ENCODE measurements at places on chromosomes 7 and 10.
A peak's percentile ranks its signal among the peaks of the same experiment; 100 is the strongest.

DNA sequence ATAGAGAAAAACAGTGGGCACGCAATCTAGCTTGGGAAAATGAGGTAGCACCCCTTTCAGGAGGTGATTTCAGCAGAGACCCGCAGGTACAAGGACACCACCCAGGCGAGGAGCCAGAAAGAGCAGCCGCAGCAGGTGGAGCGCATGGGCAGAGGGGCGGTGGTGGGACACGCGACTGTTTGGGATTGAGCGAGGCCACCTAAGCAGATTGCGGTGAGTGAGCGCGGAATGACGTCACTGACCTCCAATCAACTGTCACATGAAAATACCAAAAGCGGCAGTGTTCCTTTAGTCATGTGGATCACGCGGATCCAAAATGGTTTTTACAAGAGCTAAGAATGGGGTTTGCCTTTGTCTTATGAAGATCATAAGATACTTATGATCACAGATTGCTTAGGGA, 40.2 kb upstream of the SLC26A3 start:
- no peak for DNase-seq

- DNase-seq = no peak
These were observed 31.8 kb downstream of the CNNM2 start for GRCh38 chr10:102949916-102950315.

- no peak for DNase-seq
These were observed 39.0 kb upstream of the STRIP2 start for GRCh38 chr7:129394982-129395914.

- no peak for DNase-seq
These were observed 123.4 kb upstream of the NEBL start for GRCh38 chr10:21020545-21020944.

- peak; percentile 31 for DNase-seq
These were observed 176.2 kb upstream of the CDCA7L start for GRCh38 chr7:22121702-22122474.

DNA sequence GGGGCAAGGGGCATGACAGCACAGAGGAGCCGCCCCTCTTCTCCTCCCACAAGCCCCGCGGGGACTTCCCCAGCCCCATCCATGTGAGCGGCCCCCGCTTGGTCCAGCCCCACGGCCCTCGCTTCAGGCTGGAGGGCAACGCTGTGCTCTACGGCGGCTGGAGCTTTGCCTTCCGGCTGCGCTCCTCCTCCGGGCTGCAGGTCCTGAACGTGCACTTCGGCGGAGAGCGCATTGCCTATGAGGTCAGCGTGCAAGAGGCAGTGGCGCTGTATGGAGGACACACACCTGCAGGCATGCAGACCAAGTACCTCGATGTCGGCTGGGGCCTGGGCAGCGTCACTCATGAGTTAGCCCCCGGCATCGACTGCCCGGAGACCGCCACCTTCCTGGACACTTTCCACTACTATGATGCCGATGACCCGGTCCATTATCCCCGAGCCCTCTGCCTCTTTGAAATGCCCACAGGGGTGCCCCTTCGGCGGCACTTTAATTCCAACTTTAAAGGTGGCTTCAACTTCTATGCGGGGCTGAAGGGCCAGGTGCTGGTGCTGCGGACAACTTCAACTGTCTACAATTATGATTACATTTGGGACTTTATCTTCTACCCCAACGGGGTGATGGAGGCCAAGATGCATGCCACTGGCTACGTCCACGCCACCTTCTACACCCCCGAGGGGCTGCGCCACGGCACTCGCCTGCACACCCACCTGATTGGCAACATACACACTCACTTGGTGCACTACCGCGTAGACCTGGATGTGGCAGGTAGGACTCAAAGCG, 5.1 kb downstream of the AOC1 start:
- no peak for DNase-seq

DNA sequence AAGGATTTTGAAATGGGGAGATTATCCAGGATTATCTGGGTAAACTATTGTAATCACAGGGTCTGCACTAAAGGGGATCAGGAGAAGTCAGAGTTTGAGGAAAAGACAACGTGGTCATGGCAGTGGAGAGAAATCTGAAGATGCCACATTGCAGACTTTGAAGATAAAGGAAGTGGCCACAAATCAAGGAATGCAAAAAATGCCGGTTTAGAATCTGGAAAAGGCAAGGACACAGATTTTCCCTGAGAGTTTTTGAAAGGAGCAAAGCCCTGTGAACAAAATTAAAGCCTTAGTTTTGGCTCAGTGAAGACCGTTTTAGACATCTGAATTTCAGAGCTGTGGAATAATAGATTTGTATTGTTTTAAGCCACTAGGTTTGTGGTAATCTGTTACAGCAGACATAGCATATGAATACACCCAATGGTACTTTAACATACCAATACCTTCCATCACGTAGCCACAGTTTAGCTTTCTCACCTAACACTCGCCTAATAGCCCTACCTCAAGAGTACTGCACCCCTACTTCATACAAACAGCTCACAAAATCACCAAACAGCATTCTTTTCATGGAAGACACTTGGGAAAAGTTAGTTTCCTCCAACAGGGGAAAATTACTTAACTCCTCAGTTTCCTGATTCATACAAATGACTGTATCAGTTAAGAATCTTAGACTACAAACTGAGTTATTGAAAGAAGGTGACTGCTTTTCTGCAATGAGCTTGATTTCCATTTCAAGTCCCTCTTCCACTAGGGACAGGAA, 446.5 kb downstream of the INHBA start:
- DNase-seq = peak; percentile 57

DNA sequence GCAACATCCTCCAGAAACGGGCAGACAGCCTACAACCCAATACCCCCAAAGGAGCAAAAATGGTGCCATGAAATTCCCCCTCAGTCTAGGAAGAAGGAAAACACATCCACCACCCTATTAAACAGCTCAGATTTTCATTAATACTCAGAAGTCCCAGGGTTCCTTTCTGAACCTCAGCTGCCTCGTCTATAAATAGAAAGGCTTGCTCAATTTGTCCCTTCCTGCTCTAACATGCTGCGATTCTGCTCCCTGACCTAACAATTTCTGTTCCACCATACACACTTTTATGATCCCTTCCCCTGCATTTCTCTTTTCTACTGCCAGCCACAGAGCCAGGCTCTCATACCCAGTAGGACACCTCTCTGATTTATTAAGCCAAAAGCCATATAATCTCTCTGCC, 68.1 kb downstream of the MTERF1 start:
- no peak for DNase-seq

- no peak for DNase-seq
These were observed 269.8 kb upstream of the HGF start for GRCh38 chr7:82039621-82040020.

DNA sequence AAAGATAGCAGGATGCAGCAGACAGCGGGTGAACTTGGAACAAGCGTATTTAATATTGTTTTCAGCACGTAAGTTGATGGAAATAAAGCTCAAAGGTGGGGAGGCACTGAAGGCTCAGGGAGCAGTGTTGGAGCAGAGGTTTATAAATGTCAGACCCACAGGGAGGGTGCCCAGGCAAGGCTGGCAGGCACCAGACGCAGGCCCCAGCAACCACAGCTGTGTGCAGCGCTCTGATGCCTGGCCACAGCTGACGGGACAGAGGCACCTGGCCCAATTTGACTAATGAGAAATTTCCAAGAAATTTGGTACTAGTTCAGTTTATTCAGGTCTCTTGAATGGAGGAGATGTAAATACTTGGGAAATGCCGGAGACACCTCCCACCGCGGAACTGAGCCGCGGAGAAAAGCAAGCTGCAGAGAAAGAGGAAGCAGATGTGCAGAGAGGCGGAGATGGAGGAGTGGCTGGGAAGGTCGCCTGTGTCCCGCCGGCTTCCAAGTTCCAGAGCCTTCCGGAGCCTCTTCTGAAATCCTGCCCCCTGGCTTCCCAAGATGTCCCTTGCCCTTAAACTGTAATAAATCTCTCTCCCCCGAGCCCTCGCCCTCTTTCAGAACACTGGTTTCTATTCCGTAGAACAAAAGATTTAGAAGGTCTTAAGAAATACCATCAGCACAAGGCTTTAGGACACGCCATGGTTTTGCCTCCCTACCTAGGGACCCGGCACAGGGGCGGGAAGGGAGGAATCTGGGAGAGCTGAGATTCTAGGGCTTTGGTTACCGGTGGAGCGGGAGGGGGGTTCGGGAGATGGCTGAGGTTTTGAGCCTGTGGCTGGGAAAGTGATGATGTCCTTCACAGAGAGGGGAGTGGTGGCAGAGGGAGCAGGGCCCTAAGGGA, 38.4 kb upstream of the PLXNA4 start:
- DNase-seq = peak; percentile 26

DNA sequence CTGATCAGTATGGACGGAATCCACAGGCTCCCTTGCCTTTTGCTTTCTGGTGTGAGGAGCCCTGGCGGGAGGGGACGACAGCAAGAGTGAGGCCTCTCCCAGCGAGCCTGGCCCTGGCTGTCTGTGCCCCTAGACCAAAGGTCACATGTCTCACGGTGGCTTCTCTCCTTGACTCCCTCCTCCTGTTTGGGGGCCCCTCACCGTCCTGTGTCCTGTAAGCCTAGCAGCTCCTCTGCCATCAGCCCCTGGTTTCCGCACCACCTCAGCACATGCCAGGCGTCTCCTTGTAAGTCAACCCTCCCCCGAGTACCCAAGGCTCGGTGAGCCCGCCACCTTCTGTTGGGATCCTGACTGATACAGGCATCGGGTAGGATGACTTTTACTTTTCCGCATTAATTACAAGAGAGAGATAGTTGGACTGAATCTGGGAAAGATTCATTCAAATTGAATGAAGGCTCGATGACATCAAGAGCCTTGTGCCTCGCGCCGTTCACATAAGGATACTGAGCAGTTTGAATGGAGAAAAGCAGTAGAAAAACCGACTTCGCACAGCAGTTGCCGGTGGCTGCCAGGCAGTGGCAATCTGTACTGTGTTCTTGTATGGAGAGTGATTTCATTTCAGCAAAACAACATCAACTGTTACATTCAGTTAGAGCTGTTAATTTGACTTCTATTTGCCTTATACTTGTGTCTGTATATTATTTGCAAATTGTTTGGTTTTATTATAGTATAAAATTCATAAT, 119.8 kb downstream of the XRCC2 start:
- no peak for DNase-seq

DNA sequence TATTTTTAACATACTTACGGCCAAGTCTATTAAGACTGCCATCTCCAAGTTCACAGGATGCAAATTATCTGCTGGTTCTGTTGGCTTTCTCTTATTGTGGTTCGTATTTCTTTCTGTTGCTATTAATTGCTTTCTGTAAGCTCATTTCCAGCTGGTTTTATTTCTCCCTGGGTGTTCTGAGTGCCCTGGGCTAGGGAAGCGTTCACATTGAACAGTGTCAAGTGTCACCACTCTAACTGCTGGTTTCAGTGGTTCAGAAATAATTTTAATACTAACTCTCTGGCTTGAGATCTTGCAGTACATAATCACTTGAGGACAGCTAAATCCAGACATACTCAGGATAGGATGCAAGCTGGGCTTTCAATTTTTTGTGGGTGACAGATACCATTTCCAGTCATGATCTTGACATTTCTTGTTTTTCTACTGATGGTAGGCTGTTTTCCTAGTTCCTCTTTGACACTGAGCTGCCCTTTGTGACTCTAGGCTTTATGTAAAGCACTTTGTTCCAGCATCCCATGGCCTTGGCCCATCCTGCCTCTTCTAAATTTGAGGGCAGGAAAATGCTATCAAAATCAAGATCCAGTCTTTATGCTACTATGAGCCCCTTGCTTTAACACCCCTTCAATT, 117.6 kb downstream of the SNX13 start:
- DNase-seq = no peak

GRCh38 chr10:127945341-127945758, 38.4 kb downstream of the PTPRE start:
- peak; percentile 16 for DNase-seq

DNA sequence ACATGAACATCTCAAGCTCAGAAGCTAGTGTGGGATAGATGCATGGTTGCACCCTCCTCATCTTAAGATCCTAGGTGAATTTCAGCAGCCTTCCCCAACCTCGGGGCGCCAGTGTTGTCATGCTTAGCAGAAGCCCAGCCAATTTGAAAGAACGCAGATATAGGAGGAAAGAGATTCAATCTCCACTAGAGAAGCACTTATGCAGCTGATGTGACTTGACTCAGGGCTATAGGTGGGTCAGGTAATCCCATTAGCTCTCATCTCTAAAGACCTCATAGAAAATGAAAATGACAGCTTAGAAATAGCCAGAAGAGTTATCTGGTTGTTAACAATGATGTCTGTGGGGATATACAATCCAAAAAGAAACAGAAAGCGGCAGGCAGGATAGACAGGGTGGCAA, 310.5 kb downstream of the GPAM start:
- no peak for DNase-seq

GRCh38 chr7:33742521-33742920, 162.8 kb upstream of the BMPER start:
- no peak for DNase-seq

DNA sequence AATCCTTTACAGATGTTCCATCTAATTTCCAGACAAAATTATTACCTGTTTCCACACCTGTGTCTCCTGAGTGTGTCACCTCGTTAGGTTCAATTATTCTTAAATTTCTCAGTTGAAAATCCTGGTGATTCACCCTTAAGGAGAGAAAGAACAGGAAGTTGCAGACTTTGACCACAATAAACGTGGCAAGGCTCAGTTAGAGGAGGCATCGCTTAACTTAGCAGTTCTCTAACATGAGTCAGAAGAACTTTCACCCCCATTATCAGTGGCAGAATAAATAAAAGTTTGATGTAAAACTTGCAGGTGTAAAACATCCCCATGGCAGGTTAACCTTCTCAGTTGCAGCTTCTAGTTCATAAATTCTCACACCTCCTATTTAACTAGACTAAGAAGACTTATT, 8.3 kb downstream of the XPNPEP1 start:
- DNase-seq = peak; percentile 83

- DNase-seq = peak; percentile 63
These were observed 166.2 kb downstream of the CPEB3 start for GRCh38 chr10:92124616-92125143.

DNA sequence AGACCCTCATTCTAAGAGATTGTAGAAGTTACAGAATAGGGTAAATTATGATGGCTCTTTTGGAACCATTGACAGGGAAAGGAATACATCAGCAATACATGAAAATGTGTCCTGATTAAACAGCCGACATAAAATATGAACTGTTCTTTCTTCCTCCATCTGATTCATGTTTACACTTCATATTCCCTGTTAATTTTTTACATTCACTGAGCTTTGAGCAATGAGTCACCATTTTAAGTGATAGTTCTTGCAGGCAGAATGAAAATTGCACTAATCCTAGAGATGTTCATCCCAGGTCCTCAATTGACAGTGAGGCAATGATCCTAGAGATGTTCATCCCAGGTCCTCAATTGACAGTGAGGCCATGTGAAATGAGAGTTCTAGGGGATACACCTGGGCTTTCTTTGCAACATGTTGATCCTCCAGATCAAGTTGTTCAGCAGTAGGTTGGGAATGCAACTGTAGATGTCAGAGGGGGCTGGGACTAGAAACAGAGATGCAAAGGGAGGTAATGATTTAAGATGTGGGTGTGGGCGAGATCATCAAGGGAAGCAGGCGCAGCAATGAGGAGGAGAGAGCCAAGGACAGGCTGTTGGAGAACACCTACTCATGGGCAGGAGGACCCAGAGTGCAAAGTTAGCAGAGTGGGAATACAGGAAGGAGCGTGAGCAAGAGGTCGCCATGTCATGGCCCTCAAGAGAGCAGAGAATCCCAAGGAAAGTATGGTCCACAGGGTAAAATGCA, 138.7 kb downstream of the ZNF365 start:
- DNase-seq = peak; percentile 28

All from AG10803 (cell line).